Thyroid gland (tissue), 4 donors: ENCODE measurements at places on chromosomes 5 and 9. TPM values are rescaled to one million over a fixed set of nuclear protein-coding genes. Genes with fewer than 3 reads are reported as not detected.

ANGPTL2 gene
- 11.4 TPM for total RNA-seq

SCGB3A2 gene
- not detected for total RNA-seq

C5orf46 gene
- not detected for total RNA-seq

- no peaks in the 10 kb centered on the region for H3K27me3 ChIP-seq
- no peaks in the 10 kb centered on the region for H3K4me1 ChIP-seq
- no peak for DNase-seq
- no peak overlapping the region for H3K4me3 ChIP-seq
- H3K27ac ChIP-seq = no peak overlapping the region
- H3K36me3 ChIP-seq = no peaks in the 10 kb centered on the region
Measured at GRCh38 chr5:107661038-107661649, 9.6 kb downstream of the EFNA5 start.

DNA sequence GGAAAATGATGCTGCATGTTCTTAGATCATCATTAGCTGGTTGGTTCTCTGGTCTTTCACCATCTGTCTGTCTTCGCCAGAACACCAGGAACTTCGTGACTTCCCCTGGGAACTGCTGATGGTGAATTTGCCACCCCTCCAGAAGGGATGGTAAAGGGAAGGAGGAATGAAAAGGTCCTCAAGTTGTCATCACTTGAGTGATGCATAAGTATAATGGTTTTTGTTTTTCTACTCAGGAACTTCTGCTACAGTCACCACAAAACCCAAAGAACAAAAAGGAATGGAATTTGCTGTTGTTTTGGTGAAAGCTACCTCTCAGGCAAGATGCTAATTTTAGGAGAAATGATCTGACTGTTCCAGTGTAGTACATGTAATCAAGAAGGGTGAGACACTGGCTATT lies 328.4 kb downstream of the ARHGEF28 start:
- H3K4me3 ChIP-seq = no peak overlapping the region
- H3K36me3 ChIP-seq = no peaks in the 10 kb centered on the region
- no peak overlapping the region for H3K27ac ChIP-seq
- no peaks in the 10 kb centered on the region for H3K27me3 ChIP-seq

DNA sequence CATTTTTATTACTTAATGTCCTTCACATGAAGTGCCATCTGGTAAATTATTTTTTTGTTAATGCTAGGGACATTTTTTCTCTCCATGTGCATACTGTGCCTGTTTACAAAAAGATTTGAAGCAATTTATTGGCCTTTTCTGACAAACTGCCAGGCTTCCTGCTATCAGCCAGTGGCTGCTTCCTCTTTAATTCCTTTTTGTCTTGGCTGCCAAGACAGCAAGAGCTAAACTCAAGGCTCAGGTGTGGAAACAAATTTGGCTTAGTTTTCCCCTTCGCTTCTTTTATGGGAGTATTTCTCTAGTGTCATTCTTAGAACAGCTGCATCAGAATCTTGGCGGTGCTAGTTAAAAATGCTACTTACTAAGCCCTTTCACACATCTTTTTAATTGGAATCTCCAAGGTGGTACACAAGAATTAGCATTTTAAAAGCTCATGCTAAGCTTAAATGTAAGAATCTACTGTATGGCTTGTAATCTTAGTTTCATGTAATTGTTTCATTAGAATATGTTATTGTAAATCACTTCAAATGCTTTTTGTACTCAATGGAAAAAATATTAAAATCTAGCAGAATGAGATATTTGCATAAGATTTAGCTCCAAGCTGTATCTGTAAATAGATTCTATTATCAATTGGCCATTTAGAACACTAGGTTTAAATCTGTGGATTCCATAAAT lies 134.2 kb upstream of the RASGRF2 start:
- no peaks in the 10 kb centered on the region for H3K27me3 ChIP-seq
- no peaks in the 10 kb centered on the region for H3K36me3 ChIP-seq
- H3K4me3 ChIP-seq = no peak overlapping the region
- H3K27ac ChIP-seq = no peak overlapping the region

DNA sequence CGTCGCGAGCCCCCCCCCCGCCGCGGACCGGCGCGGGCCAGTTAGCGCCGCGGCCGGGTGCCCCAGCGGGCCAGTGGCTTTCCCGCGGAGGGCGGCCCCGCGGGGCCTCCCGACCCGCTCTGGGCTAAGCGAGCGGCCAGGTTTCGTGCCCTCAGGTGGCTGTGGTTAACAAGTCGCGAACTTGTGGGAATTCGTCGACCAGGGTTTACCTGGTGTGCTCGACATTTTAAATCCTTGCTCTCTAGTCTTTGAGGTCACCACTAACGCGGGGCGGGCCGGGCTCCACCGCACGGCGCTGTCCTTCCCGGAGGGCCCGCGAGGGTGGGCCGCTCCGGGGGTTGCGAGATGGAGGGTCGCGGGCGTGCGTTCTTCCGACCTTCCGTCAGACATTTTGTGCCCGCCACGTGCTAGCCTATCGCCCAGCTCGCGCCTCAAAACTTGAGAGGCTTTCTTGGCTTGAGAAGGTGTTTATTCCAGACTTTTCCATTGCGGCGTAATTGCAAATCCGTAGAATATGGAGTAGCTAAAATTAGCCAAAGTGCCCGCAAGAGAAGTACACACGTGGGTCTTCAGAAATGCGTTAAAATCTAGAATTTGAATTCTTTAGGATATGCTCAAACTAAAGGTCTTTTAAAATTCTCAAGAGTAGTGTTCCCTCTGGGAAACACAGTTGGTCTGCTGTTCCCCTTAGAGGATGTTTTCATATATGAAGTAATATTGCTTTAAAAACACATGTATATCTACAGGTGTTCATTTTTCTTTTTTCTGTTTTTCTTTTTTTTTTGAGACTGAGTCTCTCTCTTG lies 2.1 kb downstream of the ANP32B start:
- H3K4me3 ChIP-seq = peak overlapping the region; percentile 99
- no peak for DNase-seq

- DNase-seq = peak; percentile 73
- peaks cover 30% of the 10 kb centered on the region for H3K36me3 ChIP-seq
- H3K4me1 ChIP-seq = no peaks in the 10 kb centered on the region
- H3K27me3 ChIP-seq = no peaks in the 10 kb centered on the region
- H3K4me3 ChIP-seq = no peak overlapping the region
Measured at GRCh38 chr5:177256296-177256695, 47.2 kb downstream of the RAB24 start.

GRCh38 chr5:141487131-141487530 lies 1.8 kb upstream of the PCDHGC5 start:
- no peaks in the 10 kb centered on the region for H3K36me3 ChIP-seq
- DNase-seq = no peak
- no peak overlapping the region for H3K4me3 ChIP-seq
- peaks cover 42% of the 10 kb centered on the region for H3K4me1 ChIP-seq

DNA sequence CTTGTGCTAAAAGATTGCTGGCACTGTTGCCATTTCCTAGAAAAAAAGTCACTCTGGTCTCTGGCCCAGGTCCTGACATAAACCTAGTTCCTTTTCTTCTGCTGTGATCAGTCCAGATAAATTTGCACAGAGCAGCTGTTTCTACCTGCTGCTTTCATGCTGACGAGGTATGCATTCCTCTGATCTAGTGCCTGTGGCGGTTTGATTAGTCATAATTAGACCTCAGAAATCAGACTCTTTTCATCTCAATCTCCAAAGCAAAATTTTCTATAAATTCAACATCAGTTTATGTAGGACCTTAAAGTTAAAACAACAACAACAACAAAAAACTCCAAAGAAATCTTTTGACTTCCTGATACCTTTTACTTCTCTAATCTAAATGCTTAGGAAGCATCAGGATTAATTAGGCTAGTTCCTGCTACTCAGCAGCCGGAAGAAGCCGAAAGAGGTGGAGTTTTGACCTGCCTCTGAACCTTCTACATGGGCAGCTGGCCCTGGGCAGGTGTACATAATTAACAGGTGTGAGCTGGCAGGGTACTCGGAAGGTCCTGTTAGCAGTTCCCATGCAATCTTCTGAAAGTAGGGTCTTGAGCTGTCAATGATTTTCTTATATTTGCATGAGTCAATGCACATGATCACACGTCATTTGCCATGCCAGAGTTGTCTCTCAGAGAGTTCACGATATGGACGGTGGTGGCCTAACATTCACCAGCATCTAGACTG lies 83.3 kb upstream of the CCDC112 start:
- H3K4me1 ChIP-seq = no peaks in the 10 kb centered on the region
- no peaks in the 10 kb centered on the region for H3K27me3 ChIP-seq
- H3K27ac ChIP-seq = no peak overlapping the region
- no peaks in the 10 kb centered on the region for H3K36me3 ChIP-seq
- no peak overlapping the region for H3K4me3 ChIP-seq
- DNase-seq = no peak

DNA sequence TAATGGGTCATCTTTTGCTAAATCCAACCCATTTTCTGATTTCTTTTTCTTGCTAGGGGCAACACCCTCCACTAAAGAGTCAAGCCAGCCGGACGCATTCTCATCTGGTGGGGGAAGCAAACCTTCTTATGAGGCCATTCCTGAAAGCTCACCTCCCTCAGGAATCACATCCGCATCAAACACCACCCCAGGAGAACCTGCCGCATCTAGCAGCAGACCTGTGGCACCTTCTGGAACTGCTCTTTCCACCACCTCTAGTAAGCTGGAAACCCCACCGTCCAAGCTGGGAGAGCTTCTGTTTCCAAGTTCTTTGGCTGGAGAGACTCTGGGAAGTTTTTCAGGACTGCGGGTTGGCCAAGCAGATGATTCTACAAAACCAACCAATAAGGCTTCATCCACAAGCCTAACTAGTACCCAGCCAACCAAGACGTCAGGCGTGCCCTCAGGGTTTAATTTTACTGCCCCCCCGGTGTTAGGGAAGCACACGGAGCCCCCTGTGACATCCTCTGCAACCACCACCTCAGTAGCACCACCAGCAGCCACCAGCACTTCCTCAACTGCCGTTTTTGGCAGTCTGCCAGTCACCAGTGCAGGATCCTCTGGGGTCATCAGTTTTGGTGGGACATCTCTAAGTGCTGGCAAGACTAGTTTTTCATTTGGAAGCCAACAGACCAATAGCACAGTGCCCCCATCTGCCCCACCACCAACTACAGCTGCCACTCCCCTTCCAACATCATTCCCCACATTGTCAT lies 72.0 kb downstream of the NUP214 start:
- H3K27me3 ChIP-seq = no peaks in the 10 kb centered on the region
- DNase-seq = no peak
- H3K4me3 ChIP-seq = no peak overlapping the region
- no peak overlapping the region for H3K27ac ChIP-seq

- H3K27me3 ChIP-seq = no peaks in the 10 kb centered on the region
- no peaks in the 10 kb centered on the region for H3K4me1 ChIP-seq
- no peak overlapping the region for H3K4me3 ChIP-seq
Measured at GRCh38 chr5:68010740-68011139, 204.8 kb upstream of the PIK3R1 start.

DNA sequence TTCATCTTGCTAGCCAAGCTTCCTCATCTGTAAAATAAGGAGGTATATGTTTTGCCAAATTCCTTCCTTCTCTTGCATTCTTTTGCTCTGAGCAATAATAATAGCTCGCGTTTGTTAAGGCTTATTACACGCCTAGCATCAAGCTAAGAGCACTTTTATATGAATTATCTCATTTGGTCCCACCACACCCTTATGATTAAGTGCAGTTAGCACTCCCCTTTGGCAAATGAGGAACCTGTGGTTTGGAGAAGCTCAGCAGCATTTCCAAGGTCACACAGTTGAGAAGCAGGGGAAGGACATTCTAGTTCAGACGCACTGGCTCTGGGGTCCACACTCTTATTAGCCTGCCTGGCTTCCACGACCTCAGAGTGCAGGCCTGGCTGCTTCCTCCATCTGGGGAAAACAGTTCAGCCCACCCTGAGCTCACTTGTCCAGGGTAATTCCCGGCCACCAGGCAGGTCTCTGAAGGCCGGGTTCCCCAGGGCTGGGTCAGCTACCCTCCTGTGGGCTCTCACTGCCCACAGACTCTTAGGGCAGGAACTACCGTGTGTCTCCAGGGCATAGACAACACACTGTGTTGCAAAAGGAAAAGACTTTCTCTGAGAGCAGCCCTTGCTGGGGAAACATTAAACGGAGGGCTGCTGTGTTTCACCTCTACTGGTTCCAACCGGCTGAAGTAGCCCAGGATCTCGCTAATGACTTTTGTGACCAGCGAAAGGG lies 9.9 kb upstream of the FBP1 start:
- no peak for DNase-seq
- H3K4me3 ChIP-seq = no peak overlapping the region
- H3K27ac ChIP-seq = no peak overlapping the region
- H3K4me1 ChIP-seq = no peaks in the 10 kb centered on the region
- H3K36me3 ChIP-seq = no peaks in the 10 kb centered on the region

DNA sequence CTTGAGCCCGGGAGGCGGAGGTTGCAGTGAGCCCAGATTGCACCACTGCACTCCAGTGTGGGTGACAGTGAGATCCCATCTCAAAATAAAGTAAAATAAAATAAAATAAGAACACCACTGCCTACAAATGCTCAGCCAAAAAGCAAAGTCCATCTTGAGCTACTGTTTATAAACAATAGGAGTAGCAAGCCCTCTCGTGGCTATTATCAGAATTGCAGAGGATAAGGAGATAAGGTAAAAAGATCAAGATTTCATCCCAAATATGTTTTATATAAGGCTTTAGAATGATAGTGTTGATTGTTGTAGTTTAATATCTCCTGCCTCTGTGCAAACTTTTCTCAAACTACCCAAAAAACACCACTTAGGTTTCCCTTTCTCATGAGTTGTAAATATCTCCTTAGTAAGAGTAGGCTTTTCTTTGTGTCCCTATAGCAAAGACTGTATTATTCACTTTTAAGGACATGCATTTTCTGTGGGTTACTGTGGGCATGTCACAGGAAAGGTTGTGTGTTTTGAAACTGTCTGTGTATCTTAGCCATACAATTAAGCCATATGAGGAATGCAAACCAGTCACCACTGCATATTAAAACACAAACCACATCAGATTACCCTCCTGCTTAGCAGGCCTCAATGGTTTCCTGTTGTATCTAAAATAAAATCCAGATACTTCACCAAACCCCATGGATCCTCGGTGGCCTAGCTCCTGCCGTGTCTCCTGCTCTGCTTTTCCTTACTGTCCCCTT lies 31.8 kb upstream of the CKS2 start:
- no peak overlapping the region for H3K27ac ChIP-seq
- no peak for DNase-seq
- no peaks in the 10 kb centered on the region for H3K36me3 ChIP-seq
- H3K27me3 ChIP-seq = no peaks in the 10 kb centered on the region
- peaks cover 19% of the 10 kb centered on the region for H3K4me1 ChIP-seq
- no peak overlapping the region for H3K4me3 ChIP-seq

GRCh38 chr5:79845448-79846197 lies 145.4 kb downstream of the MTX3 start:
- no peaks in the 10 kb centered on the region for H3K36me3 ChIP-seq
- DNase-seq = no peak
- H3K27ac ChIP-seq = no peak overlapping the region
- H3K4me3 ChIP-seq = no peak overlapping the region

DNA sequence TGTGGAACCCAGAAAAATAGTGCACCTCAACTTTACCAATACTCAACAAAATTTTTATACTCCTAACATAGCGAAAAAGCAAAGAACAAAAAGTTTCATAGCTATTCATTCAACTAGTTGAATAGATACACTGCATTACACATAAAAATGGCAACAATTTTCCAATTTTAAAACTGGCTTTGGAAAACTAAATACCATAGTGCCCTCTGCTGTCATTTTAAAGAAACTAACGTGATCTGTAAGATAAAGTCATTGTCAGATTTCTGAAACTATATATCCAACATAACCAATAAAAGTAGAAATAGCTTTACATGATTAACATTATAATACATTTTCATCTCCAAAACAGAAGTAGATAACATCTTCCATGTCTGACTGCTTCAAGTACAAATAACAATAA lies 31.6 kb downstream of the DTWD2 start:
- no peak overlapping the region for H3K27ac ChIP-seq
- no peak overlapping the region for H3K4me3 ChIP-seq
- H3K36me3 ChIP-seq = no peaks in the 10 kb centered on the region
- DNase-seq = no peak
- no peaks in the 10 kb centered on the region for H3K4me1 ChIP-seq
